ENCODE measurements at places on chromosomes 4 and X.

DNA sequence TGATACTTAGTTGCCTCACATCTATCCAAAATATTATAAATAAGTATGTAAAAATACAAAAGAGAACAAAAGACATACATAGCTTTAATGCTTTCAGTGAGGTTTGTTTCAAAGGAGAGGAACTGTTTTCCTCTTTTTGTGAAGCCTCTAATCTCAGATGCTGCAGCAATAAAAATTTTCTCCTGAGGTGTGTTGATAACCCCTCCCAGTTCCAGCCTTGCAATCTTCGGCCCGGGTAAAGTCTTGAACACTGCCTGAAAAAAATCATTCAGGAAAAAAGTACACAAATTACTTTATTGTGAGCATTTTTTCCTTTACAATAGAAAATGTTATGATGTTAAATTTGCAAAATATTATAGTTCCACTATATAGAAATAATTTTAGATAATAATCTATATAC is 8.8 kb downstream of the BBS7 start:
- no peak for DNase-seq

GRCh38 chrX:52608961-52609360 is 45.7 kb downstream of the SSX7 start:
- no peak for DNase-seq

- DNase-seq: no peak
Measured at GRCh38 chr4:44662623-44663005, 11.2 kb upstream of the YIPF7 start.

DNA sequence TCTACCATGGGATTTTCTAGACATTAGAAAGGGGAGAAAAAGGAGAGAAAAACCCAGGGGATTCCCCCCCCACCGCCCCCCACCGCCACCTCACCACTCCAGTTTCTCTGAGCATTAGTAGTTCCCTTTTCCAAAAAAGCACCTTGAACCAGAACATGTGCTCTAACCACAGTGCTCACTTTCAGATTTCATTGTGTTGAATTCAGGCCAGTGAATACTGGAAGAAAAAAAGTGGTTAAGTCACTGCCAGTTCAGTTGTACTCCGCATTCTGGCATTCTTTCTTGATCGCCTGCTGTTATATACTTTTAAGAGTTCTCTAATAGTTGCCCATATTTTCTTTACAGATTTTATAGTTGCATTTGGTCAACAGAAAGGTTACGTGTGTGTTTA is 40.9 kb downstream of the JADE3 start:
- no peak for DNase-seq

- no peak for DNase-seq
Measured at GRCh38 chr4:8560265-8561047, 19.7 kb upstream of the GPR78 start.

DNA sequence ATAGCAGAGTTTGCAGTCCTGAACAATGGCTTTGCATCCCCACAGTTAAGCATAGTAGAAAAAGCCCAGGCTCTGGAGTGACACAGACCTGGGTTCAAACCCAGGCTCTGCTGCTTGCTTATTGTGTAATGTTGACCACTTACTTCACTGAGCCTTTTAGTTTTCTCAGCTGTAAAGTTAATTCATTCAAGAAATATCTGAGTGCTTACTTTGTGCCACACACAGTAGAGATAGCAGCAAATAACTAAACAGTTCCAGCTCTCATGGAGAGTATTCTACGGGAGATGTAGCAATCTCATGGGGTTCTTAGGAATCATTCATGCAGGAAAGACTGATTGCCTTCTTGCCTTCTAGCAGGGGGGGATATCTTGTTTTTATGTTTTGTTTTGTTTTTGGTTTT is 63.2 kb downstream of the SLC9A6 start:
- no peak for DNase-seq

- DNase-seq: no peak
Measured at GRCh38 chr4:17912011-17912410, 101.2 kb downstream of the NCAPG start.

GRCh38 chr4:164136180-164136616 is 617.7 kb upstream of the SMIM31 start:
- no peak for DNase-seq

- no peak for DNase-seq
Measured at GRCh38 chr4:40630335-40631021, 814 bp upstream of the RBM47 start.

- DNase-seq: no peak
Measured at GRCh38 chr4:110484029-110484428, 8.1 kb downstream of the ENPEP start.

DNA sequence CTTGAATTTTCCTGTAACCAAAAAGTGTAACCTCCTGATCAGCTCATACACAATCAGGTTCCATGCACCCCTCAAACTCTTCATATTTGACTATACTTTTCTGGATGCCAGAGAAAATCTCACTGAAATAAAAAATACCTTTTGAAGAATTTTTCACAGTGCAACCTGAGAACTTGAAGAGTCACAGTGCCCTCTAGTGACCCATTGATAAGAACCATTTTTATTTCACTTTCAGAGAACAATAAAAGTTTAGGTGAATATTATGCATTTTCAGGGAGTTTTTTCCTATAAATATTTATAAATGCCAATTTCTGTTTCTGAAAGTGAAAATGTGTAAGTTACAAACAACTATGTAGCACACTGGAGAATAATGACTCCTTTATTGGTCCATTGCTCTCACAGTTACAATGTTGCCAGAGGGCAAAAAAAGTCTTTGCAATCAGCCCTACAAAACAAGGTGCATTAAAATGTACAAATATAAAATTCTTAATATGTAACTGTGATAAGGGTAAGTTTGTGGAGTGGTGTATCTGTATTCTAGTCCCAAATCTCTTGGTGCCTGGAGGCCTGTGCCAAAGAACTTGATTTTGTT is 153.6 kb upstream of the INTU start:
- DNase-seq: no peak

DNA sequence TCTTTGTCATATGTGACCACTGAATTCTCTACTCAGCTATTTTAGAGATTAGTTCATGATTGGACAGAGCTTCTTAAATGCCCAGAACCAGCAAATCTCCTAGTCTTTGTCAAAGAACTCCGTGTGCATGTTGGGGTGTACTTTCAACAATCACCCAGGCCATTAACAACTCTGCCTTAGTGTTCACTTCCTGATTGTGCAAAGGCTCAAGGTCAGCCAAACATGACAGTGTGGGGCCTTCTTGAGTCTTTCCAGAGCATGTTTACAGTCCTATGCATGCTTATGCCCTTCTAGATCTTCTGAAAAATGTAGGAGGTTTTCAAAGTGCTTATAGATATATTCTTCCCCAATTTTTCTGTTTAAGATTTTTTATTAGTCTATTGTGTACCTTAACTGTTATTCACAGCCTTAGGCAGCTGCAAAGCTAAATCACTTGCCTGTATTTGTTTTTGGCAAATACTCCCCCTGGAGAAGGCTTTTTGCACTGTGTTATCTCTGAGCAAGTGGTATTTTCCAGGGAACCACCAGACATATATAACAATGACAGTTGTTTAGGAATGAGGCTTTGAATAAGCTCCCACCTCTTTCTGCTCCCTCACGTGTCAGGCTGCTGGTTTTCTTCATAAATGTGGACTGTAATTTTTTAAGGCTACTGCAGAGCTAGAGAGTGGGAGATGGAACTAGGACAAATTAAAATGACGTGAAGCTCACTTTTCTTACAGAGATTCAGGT is 24.0 kb upstream of the DRP2 start:
- no peak for DNase-seq

GRCh38 chrX:133054761-133055405 is 42.0 kb downstream of the USP26 start:
- DNase-seq: no peak

- no peak for DNase-seq
Measured at GRCh38 chrX:139304471-139304870, 226.1 kb upstream of the F9 start.

- no peak for DNase-seq
Measured at GRCh38 chr4:139799615-139800014, 134.0 kb downstream of the MGST2 start.

DNA sequence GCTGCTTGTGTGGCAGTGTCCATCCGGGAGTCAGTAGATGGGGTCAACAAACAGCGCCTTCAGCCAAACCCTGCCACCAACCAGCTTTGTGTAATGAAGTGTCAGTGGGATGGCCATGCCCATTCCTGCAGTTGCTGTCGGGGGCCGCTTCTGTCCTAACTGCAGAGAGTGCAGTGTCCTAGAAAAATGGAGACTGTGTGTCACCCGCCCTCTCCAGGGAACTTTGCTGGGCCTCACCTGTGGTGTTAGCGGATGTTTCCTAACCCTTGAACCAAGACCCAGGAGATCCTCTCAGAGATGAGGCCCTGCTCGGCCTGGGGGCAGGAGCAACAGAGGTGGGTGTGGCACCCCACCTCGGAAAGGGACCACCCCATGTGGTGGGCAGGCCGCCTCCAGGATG is 35.3 kb upstream of the HGFAC start:
- DNase-seq: no peak

- DNase-seq: no peak
Measured at GRCh38 chr4:42396752-42397634, at the start of gene SHISA3. SHISA3 (plus strand) TSS chr4:42397488; CDS start chr4:42398057, 569 bp downstream.

DNA sequence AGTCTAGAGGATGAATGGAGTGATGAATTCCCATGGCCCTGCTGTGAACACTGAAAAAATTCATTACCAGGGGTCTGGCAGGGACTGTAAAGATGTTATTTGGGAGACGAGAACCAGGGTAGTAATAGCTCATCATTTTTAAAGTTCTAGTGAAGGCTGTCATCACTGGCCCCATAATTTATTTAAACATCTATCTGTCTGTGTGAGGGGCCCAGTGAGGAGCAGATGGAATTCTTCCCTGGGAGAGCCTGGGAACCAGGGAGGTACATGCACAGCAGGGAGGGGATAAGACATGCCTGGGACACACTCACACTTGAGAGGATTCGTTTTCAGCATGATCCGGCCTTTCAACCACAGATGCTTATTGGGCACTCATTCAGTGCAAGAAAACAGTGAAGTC is 162.0 kb downstream of the PDGFRA start:
- DNase-seq: no peak

- no peak for DNase-seq
Measured at GRCh38 chrX:122771933-122772332, 412.1 kb upstream of the GRIA3 start.
